Naive thymus-derived CD4-positive, alpha-beta T cell (primary cell): ENCODE measurements at places on chromosomes 3 and 15. TPM values are rescaled to one million over a fixed set of nuclear protein-coding genes. Genes with fewer than 3 reads are reported as not detected.
A peak's percentile ranks its signal among the peaks of the same experiment; 100 is the strongest.

DNA sequence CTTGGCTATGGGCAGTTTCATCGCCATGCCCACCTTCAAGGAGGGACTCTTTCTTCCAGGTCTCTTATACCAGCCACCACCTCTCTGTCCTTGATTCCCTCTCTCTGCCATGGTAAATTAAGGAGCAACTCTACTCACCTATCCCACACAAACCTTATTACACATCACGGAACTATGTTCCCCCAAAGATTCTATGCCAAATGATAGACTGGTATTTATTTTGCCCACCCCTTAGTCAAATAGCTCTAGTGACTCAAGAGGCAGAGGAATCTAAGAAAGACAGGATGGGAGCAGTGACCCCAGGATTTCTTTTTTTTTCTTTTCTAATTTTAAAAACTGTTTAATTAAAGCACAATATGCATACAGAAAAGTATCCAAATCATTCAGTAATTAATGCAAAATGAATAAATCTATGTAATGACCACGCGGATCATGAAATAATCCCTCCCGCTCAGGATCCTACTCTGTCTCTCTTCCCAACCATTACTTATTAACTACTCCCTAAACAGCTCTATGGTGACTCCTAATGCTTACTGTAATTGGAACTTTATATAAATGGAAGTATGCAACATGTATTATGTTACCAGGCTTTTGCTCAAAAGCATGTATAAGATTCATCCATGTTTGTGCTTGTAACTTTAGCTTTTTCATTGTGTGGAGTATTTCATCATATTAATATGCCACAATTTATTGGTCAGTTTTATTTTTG is 410.8 kb upstream of the RASGRP1 start:
- no peak overlapping the region for H3K4me3 ChIP-seq
- no peaks in the 10 kb centered on the region for H3K4me1 ChIP-seq
- DNase-seq: no peak

DNA sequence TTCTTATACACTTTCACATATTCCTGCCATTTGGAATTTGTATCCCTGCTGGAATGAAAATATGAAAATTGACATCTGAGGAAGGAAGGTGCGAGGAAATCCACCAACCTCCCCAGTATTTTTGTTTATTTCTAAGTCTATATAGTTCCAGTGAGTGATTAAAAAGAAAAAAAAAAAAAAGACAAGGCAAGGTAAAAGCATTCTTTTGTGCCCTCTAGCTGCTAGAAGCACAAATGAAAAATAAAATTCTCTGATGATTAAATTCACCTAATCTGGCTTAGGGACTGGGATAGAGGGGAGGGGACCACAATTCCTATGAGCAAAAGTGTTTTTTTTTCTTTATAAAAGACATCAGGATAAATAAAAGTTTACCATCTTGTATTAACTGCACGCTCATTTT is 370.9 kb downstream of the NR2F2 start:
- H3K27me3 ChIP-seq: no peaks in the 10 kb centered on the region
- no peaks in the 10 kb centered on the region for H3K4me1 ChIP-seq
- no peak for DNase-seq
- H3K36me3 ChIP-seq: no peaks in the 10 kb centered on the region
- no peak overlapping the region for H3K4me3 ChIP-seq
- H3K27ac ChIP-seq: no peak overlapping the region

DNA sequence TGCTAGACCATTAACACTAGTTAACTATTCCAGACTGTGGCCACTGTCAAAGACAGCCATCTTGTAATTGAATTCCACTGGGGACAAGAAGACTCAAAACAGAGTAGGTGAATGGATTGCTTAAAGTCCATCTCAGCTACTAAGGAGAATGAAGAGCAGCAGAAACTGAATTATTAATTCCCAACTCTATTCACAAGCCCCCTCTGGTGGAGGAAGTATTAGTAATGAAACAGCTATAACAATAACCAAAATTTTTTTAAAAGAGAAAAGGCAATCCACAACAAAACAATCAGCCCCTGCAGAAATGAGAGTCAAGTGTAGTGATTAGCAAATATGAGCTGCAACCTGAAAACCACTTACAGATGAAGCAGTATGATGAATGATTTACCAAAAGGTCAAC is 302.8 kb downstream of the FHIT start:
- peak; percentile 16 for DNase-seq
- no peaks in the 10 kb centered on the region for H3K4me1 ChIP-seq
- H3K27ac ChIP-seq: no peak overlapping the region
- H3K4me3 ChIP-seq: no peak overlapping the region

Gene ABHD17C
- polyA plus RNA-seq: 0.79 TPM

Gene ARGFX
- not detected for polyA plus RNA-seq
